ENCODE measurements at places on chromosomes 11 and 22.

DNA sequence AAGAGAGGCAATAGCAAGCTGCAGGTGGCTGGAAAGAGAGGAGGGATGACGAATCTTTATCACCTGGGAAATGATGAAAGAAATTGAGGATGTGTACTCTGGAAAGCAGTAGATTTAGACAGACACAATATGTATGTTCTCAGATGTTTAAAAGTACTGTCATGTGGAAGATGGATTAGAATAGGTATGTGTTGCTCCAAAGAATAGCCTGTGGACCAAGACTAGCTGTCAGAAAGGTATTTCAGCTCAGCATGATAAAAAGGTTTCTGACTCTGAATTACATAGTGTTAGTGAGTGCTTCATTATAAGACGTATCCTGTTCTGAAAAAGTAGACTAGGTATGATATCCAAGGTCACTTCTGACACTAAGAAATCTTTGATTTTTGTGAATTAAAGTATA lies 322.4 kb downstream of the CNTN5 start:
- DNase-seq: no peak

DNA sequence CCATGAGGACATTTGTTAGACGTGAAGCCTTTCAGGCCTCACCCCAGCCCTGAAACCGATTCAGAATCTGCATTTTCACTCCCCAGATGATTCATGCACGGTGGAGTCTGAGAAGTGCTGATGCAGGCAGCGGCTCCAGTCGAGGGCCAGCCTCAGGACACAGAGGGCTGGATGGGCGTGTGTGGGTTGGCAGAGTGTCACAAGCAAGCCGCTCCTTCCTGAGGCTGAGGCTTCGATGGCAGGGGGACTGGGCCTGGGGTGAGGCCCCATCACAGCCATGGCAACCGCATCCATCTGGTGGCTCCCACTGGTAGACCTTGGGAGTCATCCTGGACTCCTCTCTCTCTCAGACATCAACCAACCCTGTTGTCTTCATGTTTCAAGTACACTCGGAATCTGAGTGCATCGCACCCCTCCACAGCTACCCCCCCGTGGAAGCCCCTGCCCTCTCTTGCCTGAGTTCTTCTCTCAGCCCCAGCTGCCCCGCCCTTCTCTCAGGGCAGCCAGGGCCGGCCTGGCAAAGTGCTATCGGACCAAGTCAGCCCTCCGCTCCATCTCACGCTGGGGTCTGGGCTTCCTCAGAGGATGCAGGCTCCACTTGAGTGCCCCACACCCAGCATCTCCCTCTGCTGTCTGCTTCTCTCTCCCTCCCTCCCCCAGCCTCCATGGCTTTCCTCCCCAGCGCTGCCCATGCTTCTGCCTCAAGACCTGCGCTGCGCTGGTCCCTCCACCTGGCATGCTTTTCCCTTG lies 10.6 kb downstream of the KCNC1 start:
- DNase-seq: no peak

DNA sequence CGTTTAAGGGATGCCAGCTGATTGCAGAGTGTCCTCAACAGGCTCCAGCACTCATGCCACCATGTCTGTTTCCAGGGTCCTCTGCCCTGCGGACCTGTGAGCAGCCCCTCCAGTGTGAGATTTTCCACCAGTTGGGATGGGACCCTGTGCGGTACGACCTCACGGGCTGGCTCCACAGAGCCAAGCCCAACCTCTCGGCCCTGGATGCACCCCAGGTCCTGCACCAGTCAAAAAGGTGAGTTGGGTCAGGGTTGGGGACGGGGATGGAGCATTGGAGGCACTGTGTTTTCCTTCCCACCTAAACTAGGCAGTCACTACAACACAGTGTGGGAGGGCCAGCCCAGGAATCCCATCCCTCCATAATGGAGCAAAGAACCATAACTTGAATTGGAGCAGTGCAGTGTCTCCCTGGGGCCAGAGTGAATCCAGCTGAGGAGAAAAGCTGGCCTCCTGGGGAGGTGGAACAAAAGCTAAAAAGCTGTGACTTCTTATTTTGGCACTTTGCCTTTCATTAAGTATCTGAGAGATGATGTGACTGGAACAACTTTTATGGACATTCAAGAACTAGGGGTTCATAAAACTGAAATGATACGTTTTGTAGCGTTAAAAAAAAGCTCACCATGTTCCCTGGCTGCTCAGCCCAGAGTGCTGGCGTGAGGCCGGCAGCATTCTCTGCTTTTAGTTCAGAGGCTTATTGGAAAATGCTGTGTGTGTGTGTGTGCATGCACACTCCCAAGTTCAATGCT lies 101.8 kb downstream of the MYO18B start:
- DNase-seq: no peak

DNA sequence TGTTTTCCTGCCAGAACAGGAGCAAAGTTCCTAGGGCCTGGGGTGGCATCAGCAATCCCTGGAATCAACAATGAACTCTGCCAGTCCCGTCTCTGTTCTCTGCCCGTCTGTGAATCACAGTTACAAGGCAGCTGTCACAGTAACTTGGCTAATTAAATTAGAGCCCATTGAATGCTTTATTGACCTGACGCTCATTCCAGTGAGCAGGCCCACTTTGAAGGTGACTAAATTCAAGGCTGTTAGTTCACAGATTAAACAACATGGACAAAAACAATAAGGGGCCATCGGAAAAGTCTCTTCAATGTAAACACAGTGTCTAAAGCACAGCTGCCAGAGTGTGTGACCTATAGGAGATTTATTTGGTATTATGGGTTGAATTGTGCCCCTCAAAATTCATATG lies 17.7 kb upstream of the TMPRSS5 start:
- no peak for DNase-seq

- DNase-seq: no peak
Measured at GRCh38 chr11:124329787-124330478, 9.9 kb upstream of the OR8D2 start.

GRCh38 chr22:28222052-28222451 lies 303.0 kb upstream of the PITPNB start:
- DNase-seq: no peak

DNA sequence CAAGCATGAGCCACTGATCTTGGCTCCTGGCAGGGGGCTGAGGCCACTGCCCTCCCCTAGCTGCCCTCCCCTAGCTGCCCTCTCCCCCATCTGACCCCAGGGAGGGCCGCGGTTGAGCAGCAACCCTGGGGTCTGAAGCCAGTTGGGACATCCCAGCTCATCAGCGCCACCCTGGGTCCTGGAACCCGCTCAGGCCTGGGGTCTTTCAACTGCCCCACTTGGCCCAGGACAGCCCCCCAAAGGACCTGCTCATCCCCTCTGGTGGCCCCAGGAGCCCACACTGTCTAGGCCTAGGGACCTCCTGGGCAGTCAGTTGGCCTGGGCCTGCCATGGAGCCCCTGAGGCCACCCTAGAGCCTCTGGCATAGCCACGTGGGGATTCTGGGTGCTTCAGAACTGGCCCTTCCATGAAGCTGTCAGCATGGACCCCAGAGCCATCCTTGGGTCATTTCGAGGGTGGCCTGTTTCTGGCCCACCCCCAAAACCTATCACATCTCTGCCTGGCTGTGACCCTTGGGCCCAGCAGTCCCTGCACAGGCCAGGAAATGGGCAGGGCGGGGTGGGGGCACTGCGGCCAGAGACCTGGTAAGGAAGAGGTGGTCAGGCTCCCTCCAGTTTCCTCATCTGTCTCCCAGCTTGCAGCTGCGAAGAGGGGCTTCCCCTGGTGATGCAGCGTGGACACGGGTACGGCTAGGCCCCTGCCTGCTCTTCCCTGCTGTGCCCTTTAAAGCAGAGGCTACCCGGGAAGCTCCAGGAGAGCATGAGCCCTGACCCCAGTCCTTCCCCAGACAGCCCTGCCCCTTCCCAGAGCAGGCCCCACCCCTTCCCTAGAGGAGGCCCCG lies 37.9 kb downstream of the MUC2 start:
- DNase-seq: no peak

GRCh38 chr11:29018631-29019030 lies 910.4 kb downstream of the METTL15 start:
- no peak for DNase-seq

- no peak for DNase-seq
Measured at GRCh38 chr11:77471558-77472193, 2.2 kb downstream of the PAK1 start.

GRCh38 chr11:131468565-131468964 lies 98.2 kb downstream of the NTM start:
- no peak for DNase-seq

DNA sequence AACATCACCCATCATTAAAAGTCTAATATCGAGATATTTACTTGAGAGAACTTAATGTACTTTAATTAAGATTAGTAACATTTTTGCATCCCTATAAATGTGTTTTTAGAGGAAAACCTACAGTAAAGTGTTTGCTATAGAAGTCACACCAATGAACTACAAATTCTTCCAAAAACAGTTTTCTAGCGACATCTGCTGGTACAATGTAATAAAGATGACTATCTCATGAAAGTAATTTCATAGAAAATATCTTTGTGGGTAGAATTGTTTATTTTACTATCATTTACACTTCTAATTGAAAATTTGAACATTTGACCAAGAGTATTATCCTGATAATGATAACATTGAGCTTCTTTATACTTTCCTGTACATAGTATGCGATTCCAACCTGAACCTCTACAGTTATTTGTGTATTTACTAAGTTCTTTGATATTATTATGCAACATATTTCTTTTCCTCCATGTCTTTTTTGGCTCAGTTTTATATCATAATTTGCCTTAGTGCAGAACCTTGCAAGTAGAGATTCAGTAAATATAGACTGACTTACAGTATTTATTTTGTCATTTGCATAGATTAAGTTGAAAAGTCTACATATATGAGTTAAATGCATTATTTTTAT lies 252.7 kb downstream of the TMEM135 start:
- no peak for DNase-seq

Data from T1000 (cell line).